ENCODE measurements at places on chromosomes 11 and 22.

DNA sequence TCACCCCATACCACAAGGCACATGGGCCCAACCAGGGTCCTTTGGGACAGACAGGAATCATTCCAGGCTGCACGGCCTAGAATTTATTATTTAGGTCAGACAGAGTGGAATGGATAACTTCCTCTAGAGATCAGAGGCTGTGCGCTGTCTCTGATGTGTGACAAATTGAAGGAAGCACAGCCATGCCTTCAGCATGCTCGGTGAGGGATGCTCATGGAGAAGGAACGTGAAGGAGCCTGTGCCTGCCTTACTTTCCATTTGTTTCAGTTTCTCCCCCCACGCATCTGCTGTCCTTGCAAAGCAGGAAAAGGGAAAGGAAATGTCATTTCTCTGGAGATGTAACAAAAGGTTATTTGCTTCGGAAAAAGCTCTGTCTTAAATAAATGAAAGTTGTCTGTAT, 644.1 kb downstream of the OPCML start:
- no peak for DNase-seq

DNA sequence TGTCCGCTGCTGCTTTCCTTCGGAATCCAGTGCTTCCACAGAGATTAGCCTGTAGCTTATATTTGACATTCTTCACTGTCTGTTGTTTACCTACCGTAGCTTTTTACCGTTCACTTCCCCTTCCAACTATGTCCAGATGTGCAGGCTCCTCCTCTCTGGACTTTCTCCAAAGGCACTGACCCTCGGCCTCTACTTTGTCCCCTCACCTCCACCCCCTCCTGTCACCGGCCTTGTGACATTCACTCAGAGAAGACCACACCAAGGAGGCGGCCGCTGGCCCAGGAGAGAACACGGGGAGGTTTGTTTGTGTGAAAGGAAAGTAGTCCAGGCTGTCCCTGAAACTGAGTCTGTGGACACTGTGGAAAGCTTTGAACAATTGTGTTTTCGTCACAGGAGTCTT, 15.4 kb upstream of the ST14 start:
- DNase-seq: no peak

- no peak for DNase-seq
These were observed 5.6 kb upstream of the SYT8 start for GRCh38 chr11:1829039-1829820.

DNA sequence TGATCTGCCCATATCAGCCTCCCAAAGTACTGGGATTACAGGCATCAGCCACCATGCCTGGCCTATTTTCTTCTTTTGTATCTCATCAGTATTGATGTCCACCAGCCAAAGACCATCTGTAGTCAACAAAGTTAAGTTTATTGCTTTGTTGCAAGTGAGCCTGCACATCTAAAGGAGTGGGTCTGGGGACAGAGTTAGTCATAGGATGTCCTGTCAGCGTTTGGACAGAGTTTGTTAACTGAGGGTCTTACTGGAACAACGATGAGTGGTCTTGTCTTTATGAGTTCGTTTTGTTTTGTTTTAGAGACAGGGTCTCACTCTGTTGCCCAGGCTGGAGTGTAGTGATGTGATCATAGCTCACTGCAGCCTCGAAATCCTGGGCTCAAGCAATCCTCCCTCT, 40.6 kb upstream of the SEPTIN5 start:
- DNase-seq: no peak

DNA sequence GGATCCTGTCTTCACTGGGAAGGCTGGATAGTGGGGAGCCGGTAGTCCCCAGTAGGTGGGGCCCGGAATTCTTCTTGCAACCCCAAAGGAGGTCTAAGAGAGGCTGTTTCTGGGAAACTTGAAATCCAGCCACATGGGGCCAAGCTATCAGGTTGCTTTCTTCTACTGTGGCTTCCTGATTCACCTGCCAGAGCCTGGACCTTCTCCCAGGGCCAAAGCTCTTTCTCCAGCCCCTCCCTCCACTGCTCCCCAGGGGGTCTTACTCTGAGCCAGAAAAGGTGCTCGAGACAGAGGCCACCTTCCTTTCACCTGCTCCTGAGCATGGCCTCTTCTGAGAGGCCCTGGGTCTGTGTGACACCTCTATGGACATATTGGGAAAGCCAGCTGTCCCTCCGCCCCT, 9.1 kb downstream of the TST start:
- no peak for DNase-seq

DNA sequence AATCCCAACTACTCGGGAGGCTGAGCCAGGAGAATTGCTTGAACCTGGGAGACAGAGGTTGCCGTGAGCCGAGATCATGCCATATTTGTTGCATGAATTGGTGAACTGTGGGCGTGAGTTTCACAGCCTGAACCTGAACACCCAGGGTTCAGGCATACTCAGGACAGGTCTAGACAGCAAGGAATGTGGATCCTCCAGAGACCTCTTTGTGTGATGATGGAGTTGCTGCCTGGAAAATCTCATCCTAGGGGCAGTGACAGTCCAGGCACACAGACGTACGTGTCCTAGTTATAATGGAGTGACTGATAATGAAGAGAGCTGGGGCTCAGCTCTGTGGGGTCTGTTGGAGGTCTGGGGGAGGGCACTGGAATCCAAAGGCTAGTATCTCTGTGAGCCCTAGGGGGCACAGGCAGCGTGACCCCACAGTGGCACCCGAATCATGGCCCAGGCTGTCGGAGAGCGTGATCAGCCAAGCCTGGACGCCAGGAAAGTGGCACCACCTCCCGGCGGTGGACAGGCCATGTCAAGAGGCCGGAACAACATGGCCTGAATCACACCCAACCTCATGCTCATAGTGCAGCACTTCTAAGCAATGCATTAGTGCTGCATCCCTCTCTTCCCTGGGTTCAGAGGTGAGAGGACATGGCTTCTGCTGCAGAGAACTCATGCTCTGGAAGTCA, 31.7 kb downstream of the RIBC2 start:
- no peak for DNase-seq

- no peak for DNase-seq
These were observed 238.1 kb upstream of the BLID start for GRCh38 chr11:122354025-122354697.

- no peak for DNase-seq
These were observed 66.1 kb downstream of the CHST1 start for GRCh38 chr11:45599161-45599943.

GRCh38 chr22:37354670-37355069, 72.4 kb downstream of the CYTH4 start:
- DNase-seq: no peak

- DNase-seq: no peak
These were observed 287.9 kb downstream of the SWAP70 start for GRCh38 chr11:9951807-9952206.

DNA sequence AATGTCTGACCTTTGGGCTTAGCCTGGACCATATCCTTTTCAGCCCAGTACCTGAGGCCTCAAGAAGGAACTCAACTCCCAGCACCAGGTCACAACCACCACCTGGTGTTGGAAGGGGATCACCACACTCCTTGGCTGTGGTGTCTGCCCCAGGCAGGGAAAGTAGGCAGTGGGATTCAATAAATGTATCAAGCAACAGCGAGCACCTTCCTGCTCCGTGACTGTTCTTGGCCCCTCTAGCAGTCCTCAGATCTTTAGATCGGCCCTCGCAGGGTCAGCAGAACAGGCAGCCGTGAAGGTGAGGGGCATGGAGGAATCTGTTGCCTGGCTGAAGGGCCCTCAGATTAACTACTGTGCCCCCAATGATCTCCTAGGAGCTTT, 15.9 kb downstream of the ARFGAP2 start:
- DNase-seq: no peak

- no peak for DNase-seq
These were observed 904 bp downstream of the C2CD3 start for GRCh38 chr11:74169738-74170458.

GRCh38 chr22:46490538-46490937, 46.9 kb downstream of the CELSR1 start:
- no peak for DNase-seq

All from stimulated activated CD8-positive, alpha-beta memory T cell treated with anti-CD3 and anti-CD28 coated beads, Interleukin-12 subunit alpha, Interleukin-12 subunit beta, amount 100 ng/mL, for 1 hour (primary cell).